ENCODE measurements at places on chromosomes 6 and 20.

GRCh38 chr20:5766085-5766764, 16.0 kb downstream of the SHLD1 start:
- DNase-seq, result no peak

- DNase-seq, result peak; percentile 54
Observed at GRCh38 chr20:61520893-61521460, 268.9 kb downstream of the CDH4 start.

DNA sequence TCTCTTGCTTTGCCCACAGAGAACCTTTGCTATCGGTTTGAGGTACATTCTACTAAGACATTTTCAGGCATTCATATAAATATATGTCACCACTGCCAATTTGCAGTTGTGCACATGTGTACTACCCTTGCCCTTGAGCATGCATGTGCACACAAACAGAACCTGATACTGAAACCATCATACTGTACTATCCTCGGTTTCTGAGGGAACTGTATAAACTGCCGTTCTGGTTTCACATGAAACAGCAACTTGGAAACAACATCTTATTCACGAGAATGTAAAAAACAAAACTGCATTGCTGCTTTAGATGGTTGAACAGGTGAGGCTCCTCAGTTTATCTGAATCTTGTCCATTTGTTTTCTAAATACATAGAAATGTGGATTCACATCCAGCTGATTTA, 151.2 kb upstream of the TMEM170B start:
- no peak for DNase-seq

DNA sequence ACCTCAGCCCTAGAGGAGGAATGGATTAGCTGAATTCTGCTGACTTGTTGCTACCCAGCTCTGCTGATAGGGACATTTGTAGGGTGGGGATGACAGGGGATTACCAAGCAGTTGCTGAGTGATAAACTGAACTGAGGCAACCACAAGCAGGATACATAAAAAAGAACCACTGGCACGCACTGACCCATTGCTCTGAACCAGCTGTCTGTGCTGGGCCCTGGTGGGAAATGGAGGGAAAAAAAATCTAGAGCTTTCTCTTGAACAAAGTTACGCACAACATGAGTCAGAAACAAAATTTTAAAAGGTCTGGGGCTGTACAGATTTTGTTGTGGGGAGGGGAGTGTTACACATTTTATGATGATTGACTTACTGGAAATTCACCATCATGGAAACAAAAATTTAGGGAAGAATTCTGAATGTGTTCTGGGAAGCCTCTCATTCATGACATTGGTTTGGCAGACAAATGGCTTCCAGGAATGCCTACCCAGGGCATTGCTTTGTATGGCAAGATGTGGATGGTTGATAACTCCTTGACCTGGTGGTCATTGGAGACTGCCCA, 37.7 kb downstream of the FOXO3 start:
- DNase-seq, result peak; percentile 89

- DNase-seq, result no peak
Observed at GRCh38 chr6:106527979-106528378, 101.3 kb downstream of the RTN4IP1 start.

DNA sequence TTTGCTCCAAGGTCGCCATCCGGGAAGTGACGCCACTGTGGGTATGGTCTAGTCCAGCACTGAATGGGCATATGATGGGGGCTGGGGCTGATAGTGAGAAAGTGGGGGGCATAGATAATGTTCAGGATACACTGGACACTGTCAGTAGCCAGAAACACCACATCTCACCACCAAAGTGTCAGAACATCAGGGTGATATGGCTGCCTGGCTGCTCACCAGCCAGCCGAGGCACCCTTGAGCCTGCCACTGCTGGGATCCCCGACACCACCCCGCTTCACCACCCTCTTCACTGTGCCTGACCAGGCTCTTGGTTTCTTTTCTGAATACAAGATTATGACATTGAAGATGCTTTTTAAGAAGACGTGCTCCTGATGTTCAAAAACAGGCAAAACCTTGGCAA, 46.9 kb downstream of the SIRPA start:
- no peak for DNase-seq

GRCh38 chr20:10665791-10666190, 8.0 kb downstream of the JAG1 start:
- DNase-seq, result no peak

DNA sequence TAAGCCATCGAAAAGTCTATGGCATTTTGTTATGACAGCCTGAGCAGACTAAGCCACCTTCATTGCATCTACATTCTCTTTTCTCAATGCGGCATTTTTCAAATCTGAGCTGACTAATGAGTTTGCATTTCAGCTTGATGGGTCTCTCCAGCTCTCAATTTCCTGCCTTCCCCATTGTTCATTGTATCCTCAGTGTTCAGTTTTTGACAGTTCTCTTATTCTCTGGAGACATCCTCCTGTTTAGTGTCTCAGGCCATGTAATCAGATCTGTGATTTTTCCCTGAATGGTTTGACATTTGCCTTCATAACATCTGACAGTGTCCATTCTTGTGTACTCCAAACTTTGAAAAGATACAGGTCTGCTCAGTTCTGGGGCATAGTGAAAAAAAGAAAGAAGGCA, 27.9 kb upstream of the MCM3 start:
- no peak for DNase-seq

- no peak for DNase-seq
Observed at GRCh38 chr20:62120990-62121775, 1.1 kb upstream of the LSM14B start.

- DNase-seq, result peak; percentile 53
Observed at GRCh38 chr6:90197854-90198496, 98.7 kb downstream of the BACH2 start.

DNA sequence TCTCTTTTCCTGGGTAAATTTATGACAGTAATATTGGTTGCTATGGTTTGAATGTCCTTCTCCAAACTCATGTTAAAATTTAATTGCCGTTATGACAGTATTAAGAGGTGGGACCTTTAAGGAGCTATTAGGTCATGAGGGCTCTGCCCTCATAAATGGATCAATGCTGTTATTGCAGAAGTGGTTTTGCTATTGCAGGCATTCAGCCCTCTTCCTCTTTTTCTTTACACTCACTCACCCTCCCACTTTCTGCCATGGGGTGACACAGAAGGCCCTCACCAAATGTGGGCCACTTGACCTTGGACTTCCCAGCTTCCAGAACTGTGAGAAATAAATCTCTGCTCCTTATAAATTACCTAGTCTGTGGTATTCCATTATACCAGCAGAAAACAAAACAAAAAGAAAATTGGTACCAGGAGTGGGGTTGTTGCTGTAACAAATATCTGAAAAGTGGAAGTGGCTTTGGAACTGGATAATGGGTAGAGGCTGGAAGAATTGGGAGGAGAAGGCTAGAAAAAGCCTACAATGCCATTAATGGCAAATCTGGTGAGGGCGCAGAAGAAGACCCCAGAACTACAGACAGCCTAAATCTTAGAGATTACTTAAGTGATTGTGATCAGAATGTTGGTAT, 24.8 kb upstream of the IGF2R start:
- DNase-seq, result peak; percentile 76

GRCh38 chr20:11155156-11155756, 481.5 kb upstream of the JAG1 start:
- no peak for DNase-seq
